Activated gamma-delta T cell (primary cell): ENCODE measurements at places on chromosomes 7 and 10.

DNA sequence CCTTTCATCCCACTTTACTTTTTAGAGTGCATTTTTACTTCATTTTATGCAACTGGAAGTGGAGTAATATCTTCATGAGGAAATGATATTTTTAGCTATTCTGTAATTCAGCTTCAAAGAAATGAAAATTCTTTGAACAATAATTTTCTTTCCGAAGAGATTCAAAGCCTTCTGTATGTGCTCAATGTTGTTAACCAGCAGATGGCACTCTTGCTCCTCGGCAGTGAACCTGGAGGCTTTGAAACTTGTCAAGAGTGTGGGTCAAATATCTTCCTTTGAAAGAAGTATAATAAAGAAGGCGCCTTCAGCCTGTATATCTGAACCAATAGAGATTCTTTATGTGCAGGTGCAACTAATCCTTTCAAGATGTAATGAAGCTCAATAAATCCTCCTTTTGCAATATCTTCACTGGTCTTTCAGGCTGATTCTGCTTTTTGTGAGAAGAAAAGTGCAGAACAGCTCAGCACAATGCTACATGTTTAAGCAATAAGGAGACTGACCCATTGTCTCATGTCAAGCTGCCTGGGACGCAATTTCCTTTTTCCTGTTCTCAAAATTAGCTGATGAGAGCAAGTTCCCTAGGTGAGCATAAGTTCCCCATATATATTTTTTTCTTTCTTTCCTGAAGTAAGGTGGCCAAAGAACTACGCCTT lies 258.4 kb downstream of the SEMA3A start:
- no peak for DNase-seq

GRCh38 chr7:5408777-5409176 lies 14.9 kb downstream of the TNRC18 start:
- DNase-seq: no peak

- DNase-seq: no peak
Measured at GRCh38 chr7:80316811-80317210, 182.2 kb downstream of the GNAI1 start.

GRCh38 chr10:15715619-15716227 lies 4.0 kb downstream of the ITGA8 start:
- no peak for DNase-seq

DNA sequence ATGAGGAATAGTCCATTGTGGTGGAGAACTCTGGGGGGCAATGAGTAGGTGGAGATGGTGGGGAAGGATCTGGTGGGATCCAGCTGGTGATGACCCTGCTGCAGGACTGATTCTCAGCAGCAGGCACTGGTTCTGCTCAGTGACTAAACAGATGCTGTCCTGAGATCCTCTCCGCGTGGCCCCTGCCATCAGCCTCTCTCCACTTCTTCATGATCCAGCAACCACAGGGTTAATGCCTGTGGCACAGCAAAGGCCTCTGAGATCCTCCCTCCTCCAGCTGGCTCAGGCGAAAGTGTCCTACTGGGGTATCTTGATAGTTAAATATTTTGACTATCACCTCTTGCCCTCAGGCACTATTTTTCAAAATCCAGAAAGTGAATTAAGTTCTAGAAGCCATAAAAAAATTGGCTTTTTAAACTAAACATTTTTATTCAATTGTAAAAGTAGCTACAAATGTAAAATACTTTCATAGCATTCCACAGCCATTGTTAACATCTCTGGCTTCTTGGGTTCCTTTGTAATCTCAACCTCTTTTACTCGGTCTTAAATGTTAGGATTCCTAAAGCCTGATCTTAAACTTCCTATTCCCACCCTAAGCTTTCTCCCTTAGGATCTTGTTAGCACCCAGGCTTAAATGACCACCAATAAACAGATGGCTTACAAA lies 13.1 kb downstream of the PLAU start:
- no peak for DNase-seq

DNA sequence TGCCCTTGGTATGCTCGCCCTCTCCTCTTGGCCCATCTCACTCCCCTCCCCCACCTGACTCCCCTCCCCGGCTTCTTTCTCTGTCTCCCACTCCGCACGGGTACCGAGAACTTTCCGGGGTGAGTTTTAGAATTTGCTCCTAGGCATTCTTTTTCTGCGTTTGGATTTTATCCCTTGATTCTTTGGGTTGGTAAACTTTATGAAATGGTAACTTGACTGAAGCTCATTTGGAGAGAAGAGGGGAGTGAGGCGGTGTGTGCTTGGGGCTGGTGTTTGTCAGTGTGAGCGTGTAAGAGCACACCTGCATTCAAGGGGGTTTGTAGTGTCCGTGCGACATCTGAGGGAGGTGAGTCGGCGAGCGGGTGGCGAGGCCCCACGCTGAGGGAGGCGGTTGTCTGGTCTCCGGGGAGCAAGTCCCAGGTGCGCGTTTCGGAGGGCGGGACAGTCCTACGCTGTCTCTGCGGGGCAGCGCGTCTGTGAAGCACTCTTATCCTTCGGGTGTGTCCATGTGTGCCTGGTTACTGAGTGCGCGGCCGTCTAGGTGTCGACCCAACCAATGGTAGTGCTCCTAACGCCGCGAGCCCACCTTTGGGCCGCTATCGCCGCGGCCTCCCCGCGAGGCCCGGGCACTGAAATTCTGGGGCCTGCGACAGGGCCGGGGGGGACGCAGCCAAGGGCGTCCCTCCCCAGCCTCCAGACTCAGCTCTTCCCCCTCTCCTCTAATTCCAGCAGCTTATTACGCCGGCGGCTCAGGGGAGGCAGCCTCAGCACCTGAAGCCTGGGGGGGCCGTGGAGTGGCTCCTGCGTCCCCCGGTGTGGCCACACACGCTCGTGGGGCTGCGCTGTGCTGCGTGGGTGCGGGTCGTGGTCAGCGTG lies 2.6 kb upstream of the ZNF503 start:
- DNase-seq: no peak

DNA sequence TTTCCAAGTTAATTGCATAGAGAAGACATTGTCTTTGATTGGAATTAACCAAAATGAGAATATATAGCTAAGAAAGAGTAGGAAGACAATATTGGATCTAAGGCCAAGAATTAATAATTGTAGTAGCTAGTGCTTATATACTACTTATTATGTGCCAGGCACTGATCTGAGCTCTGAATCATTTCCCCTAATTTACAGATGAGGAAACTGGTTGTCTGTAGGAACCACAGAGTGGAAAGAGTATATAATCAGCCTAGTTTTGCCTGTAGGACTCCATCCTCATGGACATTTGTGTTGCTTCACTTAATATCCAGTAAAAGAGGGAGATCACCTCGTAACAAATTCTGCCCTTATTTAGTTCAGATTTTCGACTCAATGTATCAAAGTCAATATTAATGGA lies 127.9 kb downstream of the ARID5B start:
- no peak for DNase-seq

DNA sequence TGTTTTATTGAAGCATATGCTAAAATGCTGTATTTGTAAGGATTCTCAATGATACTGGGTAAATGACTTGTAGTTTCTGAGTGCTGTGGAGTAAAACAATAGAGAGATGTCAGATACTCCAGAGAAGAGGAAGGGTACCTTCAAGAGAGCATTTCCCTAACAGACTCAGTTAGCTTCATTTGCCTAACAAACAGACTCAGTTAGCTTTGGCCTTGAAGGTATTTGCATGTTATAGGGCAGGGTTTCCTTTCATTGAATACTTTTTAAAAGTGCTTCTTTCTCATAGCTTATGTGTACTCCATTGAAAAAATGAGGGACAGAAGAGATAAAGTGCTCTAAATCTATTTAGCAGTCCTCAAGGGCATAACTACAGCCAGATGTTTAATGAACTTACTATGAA lies 101.8 kb downstream of the CHN2 start:
- DNase-seq: no peak

DNA sequence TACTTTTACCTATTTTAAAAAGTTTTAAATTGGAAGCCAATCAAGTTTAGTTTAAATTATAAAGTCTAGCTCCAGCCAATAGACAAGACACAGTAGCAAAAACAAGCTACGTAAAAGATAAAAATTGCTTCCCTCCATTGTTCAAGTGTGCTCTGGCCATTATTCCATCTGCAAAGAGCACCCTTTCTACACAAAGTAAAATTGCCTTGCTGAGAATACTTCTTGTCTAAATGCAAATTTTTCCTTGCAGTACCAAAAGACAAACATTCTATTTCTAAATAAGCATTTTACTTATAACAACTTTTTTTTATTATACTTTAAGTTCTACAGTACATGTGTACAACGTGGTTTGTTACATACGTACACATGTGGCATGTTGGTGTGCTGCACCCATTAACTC lies 75.9 kb upstream of the ZNF746 start:
- DNase-seq: no peak

DNA sequence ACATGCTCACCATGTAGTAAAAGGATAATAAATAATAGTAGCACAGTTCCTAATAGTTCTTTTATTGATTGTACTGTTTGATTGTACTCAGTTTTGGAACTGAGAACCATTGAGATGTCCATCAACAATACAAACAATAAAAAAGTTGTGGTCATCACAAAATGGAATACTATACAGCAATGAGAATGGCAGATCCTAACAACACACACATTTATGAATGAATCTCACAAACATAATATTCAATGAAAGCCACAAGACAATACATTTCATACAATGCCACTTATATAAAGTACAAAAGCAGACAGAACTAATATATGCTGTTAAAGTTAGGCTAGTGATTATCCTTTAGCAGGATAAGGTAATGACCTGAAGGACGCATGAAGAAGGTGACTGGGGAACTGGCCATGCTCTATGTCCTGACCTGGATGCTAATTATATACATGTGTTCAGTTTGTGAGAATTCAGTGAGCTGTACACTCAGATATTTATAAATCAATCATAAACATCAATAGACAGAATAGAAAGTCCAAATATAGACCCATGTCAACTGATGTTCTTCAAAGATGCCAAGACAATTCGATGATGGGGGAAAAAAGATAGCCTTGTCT lies 70.0 kb downstream of the SMURF1 start:
- no peak for DNase-seq

- no peak for DNase-seq
Measured at GRCh38 chr7:118872568-118872967, 648.1 kb downstream of the ANKRD7 start.

DNA sequence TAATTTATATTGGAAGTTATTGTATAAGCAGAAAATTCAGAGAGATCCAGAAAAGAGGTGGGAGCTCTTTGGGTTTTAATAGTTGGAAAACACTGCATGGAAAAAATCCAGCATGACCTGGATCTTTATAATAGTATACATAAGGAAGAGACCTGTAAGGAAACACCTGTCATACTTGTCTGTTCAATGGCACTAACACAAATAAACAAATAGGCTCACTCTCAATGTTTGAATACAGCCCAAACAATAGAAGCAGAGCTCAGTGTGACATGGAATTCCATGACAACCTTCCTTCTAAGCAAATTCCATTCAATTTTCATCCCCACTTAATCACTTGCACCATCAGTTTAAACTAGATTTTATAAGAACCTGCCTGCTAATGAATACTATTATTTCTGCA lies 31.7 kb downstream of the CISD1 start:
- DNase-seq: no peak

DNA sequence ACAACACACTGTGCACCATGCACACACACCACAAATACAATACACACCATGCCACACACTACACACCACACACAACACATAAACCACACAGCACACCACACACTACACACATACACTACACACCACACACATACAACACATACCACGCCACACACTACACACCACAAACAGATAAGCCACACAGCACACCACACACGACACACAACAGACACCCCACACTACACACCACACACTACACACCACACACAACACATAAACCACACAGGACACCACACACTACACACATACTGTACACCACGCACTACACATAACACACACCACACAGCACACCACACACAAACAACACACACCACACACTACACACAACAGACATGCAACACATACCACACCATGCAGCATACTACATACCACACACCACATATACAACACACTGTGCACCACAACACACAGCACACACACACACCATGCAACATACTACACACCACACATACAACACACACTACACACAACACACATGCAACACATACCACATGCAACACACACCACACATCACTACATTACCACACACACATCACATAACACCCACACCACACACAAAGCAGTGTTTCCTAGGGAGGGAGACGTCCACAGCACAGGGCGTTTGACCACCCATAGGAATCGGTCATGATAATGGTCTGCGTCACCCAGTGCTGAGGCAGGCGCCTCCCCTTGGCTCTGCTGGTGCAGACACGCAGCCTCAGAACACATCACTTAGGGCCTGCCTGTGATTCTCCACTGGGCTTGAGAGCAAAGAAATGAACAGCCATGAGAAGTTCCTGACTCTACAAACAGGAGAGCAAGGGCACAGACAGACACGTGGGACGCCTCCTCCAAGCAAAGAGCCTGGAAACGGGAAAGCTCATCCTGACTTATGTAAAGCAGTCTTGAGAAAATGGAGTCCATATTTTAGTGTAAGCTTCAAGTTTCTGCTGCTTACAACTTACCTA lies 458.3 kb downstream of the PTPRN2 start:
- no peak for DNase-seq

GRCh38 chr10:78656417-78657162 lies 412.2 kb upstream of the ZMIZ1 start:
- DNase-seq: no peak

- DNase-seq: no peak
Measured at GRCh38 chr7:94393246-94394108, 1.2 kb upstream of the COL1A2 start.

DNA sequence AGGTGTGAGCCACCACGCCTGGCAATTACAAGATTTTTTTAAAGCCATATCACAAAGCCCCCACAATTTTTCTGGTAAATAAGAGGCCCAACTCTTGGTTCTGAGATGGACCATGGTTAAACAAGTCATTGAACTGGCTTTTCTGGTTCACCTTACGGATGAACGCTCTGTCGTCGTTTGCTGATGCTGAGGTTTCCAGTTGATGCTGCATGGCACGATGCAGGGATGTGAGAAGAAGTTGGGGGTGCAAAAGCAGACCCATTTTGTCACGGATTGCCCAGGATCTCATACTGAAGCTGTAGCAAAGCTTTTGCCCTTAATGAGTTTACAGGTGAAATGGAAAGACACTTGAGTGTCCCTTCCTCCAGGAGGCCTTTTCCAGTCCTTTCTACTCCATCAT lies 2.0 kb upstream of the IL2RA start:
- no peak for DNase-seq

DNA sequence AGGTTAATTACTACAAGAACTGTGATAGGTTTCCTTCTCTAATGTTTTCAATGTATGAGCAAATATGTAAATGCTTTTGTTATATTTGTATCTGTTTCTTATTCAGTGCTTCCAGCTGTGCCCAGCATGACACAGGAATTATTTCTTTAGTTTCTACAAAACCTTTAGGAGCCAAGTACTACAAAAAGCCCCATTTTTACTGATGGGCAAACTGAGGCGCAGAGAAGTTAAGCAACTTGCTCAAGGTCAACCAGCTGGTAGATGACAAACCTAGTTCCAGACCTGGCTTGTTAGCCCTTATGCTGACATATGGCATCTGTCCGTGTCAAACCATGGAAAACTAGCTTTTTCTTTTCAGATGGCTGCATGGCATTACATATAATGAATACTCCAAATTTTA lies 134.6 kb downstream of the JAZF1 start:
- no peak for DNase-seq

- no peak for DNase-seq
Measured at GRCh38 chr7:47561715-47562446, 20.0 kb downstream of the TNS3 start.

GRCh38 chr7:77760809-77761453 lies 37.3 kb downstream of the TMEM60 start:
- no peak for DNase-seq

GRCh38 chr7:142511801-142512200 lies 237.5 kb upstream of the PRSS1 start:
- no peak for DNase-seq
